ENCODE measurements at places on chromosomes 6 and 20.

DNA sequence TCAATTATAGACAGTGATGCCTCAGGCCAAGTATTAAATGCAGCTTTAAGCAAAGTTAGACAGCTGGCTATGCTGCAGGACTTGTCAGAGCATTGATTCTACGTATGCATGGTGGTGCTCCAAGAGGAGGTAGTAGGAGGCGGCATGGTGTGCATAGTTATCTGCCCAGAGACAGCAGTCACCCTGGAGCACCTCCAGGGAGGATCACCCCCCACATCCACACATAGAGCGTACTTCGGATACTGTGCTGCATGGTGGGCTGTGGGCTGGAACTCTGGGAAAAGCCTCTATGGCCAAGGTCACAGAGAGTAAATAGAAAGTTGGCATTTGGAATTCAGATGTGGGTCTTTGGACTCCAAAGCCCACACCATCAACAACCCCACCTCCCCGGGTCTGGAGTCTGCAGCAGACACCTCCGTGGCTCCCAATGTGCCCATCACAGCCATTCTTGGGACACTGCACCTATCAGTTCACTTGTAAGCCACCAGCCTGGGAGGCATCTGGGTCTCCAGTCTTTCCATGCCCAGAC lies 64.5 kb upstream of the STX16 start:
- DNase-seq, result no peak

DNA sequence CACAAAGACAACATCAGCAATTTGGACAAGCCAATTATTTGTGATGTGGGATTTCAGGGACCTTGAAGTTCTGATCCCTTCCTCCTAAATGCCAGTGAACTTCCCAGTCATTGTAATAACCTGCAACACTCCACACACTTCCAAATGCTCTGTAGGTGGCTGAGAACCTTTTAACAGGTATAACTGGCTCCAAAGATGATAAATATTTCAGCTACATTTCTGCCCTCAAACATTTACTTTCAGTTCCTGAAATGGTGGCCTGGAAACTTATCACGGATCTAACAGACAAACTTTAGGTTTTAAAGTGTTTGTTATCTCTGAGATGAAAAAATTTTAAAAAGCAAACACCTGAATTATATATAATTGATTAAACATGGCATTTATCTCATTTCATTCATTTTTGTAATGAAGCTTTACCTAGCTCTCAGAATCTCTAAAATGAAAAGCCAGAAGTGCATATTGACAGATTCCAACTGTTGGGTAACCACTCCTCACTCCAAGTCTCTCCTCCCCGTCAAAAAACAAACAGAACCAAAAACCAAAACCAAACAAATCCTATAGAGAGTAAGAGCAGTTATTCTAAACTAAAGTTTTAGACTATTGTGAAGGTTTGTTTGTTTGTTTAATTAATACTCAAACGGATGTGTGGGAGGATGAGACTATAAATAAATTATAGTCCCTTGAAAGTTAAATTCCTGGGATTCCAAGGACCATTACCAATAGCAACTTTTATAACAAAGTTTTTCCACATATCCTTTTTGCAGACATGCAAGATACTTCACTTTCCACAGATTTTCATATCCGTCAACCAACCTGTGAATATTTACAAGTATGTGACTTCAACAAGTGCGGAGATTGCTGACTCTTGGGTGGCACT lies 12.4 kb upstream of the KIAA0408 start:
- DNase-seq, result no peak

GRCh38 chr20:46954490-46955038 lies 59.9 kb downstream of the EYA2 start:
- no peak for DNase-seq

DNA sequence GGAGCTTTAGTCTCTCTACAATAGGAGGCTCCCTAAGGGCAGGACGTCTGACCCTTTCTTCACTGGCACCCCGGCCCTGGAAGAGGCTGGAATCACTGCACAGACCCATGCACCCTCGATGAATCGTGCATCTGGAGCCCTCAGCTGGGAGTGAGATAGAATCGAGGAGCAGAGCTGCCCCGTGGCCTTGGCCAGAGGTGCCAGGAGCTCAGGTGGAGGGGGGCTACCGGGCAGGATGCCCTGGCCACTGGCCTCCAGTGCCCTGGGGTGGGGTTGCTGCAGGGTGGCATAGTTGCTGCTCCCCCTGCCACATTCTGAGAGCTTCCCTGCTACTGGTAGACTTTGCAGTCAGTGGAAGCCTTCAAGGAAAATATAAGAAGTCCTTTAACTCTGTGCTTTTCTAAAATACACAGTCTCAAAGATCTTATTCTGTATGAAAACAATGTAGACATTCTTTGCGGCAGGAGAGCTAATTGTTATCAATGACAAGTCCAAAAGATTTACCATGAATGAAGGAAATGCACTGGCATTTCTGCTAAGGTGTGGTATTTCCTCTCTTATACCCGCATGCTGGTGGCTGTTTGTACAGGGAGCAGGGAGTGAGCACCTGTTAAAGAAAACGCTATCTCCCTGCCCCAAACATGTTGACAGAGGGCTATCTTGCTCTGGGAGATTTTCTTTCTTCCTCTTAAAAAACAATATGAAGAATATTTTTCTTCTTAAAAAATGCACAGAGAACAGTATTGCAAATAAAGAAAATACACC lies 122.8 kb downstream of the C6orf118 start:
- no peak for DNase-seq

- no peak for DNase-seq
Measured at GRCh38 chr6:17878734-17879133, 108.7 kb downstream of the KIF13A start.

- no peak for DNase-seq
Measured at GRCh38 chr6:107290491-107290890, 168.9 kb downstream of the PDSS2 start.

- no peak for DNase-seq
Measured at GRCh38 chr6:113920663-113921267, 50.2 kb downstream of the HDAC2 start.

GRCh38 chr6:128284128-128284527 lies 236.3 kb downstream of the PTPRK start:
- no peak for DNase-seq
